H9 (cell line): ENCODE measurements at places on chromosomes 4 and X. TPM values are rescaled to one million over a fixed set of nuclear protein-coding genes. Genes with fewer than 3 reads are reported as not detected.
A peak's percentile ranks its signal among the peaks of the same experiment; 100 is the strongest.

DNA sequence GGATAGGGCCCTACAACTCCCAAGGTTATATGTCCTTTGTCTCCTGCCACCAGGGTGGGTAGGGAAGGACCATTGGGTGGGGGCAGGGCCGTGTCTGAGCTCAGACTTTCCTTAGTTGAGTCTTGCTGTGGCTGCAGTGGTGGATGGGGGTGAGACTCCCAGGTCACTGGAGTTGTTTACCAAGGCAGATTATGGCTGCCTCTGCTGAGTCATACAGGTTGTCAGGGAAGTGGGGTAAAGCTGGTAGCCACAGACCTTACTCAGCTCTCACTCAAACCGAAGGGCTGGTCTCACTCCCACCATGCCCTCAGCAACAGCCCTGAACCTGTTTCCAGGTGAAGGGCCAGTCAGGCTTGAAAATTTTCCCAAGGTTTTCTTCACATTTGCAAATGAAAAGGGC, 58.8 kb upstream of the FAAH2 start:
- H3K36me3 ChIP-seq = peaks cover 26% of the 10 kb centered on the region
- DNase-seq = peak; percentile 57
- H3K4me1 ChIP-seq = 0 out of 2 replicates have a peak, but pooled peaks cover 3% of the 10 kb centered on the region
- no peaks in the 10 kb centered on the region for H3K27me3 ChIP-seq

- DNase-seq = no peak
- H3K4me3 ChIP-seq = no peak overlapping the region
- no peaks in the 10 kb centered on the region for H3K27me3 ChIP-seq
- H3K27ac ChIP-seq = no peak overlapping the region
These were observed 11.3 kb downstream of the UCHL1 start for GRCh38 chr4:41267997-41268396.

DNA sequence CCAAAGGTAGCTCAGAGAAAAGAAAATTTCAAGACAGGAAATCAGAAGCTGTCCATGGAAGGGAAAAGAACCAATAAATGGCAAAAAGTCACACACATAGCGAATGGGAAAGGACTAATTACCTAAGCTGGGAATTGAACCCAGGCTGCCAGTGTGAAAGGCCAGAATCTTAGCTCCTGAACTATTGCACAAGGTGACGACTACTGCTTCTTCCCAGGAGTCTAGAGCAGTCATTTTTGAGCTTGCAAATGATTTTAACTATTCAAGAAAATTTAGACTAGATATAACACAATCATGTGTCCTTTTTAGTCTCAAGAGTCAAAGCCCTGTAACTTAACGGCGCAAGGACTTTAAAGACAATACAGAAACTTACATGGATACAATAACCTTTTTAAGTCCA, 34.1 kb upstream of the ZNF81 start:
- peaks cover 9% of the 10 kb centered on the region; the same call in 1 of the 2 replicates for H3K36me3 ChIP-seq
- H3K4me1 ChIP-seq = no peaks in the 10 kb centered on the region
- no peak for DNase-seq
- H3K27ac ChIP-seq = no peak overlapping the region
- H3K4me3 ChIP-seq = no peak overlapping the region

DNA sequence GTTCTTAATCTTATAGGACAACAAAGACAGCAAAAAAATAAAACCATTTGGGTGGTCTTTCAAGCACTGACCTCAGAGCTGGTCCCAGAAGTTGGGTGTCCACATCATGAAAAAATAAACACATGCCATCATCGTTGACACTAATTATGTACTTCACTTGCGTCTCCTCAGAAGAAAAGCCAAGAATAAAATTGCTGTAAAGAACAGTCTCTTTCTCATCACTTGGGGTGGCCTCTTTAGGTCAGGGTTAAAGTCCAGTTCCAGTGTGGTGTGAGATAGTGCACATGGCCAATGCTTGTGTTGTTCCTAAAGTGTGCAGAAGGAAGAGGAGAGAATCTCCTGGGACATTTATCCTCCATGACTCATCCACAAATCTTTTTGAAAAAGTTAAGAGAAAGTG, 49.5 kb upstream of the IBSP start:
- H3K4me3 ChIP-seq = no peak overlapping the region
- peaks cover 2% of the 10 kb centered on the region; the same call in 1 of the 2 replicates for H3K36me3 ChIP-seq
- no peak overlapping the region for H3K27ac ChIP-seq
- H3K4me1 ChIP-seq = no peaks in the 10 kb centered on the region; the same call in 1 of the 2 replicates
- DNase-seq = no peak

GRCh38 chr4:176566769-176567168, 226.0 kb downstream of the VEGFC start:
- H3K4me3 ChIP-seq = no peak overlapping the region
- H3K4me1 ChIP-seq = no peaks in the 10 kb centered on the region
- no peaks in the 10 kb centered on the region for H3K36me3 ChIP-seq
- H3K27me3 ChIP-seq = no peaks in the 10 kb centered on the region
- DNase-seq = no peak

- H3K27me3 ChIP-seq = no peaks in the 10 kb centered on the region
- no peak overlapping the region for H3K27ac ChIP-seq
These were observed 1.3 kb downstream of the GAK start for GRCh38 chr4:930827-931193.

- no peak overlapping the region for H3K27ac ChIP-seq
- no peaks in the 10 kb centered on the region for H3K4me1 ChIP-seq
- no peak for DNase-seq
- no peaks in the 10 kb centered on the region for H3K27me3 ChIP-seq
- peaks cover 15% of the 10 kb centered on the region for H3K36me3 ChIP-seq
These were observed 239.2 kb downstream of the ANTXR2 start for GRCh38 chr4:79833857-79834256.

DNA sequence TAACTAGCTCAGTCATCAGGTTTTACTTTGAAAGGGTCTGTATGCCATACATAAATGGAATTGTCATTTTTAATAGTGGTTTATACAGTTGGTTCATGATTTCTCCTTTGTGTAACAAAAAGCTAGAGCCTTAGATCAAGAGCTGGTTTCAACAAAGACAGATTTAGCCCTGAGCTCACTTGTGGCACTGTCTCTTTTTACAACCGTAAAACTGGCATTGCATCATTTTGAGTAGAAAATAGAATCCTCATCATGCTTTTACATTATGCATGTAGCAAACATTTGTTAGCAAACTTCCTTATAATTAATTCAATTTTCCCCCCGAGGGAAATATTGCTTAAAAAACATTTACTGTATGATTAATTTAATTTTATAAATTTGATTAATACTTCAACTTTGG, 1871.5 kb downstream of the ARAP2 start:
- no peak overlapping the region for H3K4me3 ChIP-seq
- H3K4me1 ChIP-seq = no peaks in the 10 kb centered on the region
- H3K27ac ChIP-seq = no peak overlapping the region

DNA sequence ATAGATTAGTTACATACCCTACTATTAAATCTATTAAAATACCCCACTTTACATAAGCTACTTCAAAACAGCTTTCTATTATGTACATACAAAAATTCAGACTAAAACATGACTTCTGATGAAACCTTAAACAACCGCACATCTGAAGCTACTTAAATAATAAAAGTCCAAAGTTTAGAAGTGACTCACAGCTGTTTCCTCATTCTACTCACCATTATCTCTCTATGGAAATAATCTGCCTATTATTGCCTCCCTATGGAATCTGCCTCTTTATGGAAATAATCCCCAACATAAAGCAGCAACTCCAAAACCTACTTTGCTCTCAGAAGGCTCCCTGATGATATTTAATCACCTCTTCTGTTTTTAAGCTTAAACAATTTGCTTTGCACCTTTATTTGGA, 15.7 kb upstream of the BANK1 start:
- no peak for DNase-seq
- no peak overlapping the region for H3K27ac ChIP-seq
- peaks cover 14% of the 10 kb centered on the region for H3K36me3 ChIP-seq
- H3K4me3 ChIP-seq = no peak overlapping the region
- H3K4me1 ChIP-seq = no peaks in the 10 kb centered on the region

DNA sequence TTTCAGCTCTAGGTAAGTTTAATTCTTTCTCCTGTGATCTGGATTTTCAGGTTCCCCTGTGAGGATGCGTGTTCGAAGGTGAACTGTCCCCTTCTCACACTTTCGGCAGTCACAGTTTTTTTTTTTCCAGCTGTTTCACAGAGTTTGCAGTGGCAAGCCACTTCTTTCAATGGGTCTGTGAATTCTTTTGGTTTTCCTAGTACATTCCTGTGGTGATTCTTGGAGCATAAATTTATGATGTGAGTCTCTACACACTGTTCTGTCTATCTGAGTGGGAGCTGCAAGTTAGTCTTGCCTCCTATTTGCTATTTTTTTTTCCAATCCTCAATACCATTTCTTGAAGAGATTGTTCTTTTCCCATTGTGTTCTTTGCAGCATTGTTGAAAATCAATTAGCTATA, 595.5 kb downstream of the RAPGEF2 start:
- H3K4me3 ChIP-seq = no peak overlapping the region
- no peak overlapping the region for H3K27ac ChIP-seq
- H3K27me3 ChIP-seq = no peaks in the 10 kb centered on the region
- no peak for DNase-seq
- H3K36me3 ChIP-seq = peaks cover 5% of the 10 kb centered on the region

- no peak overlapping the region for H3K27ac ChIP-seq
- no peaks in the 10 kb centered on the region for H3K4me1 ChIP-seq
- H3K4me3 ChIP-seq = no peak overlapping the region
- DNase-seq = no peak
These were observed 224.4 kb downstream of the CLCN4 start for GRCh38 chrX:10381193-10381592.

DNA sequence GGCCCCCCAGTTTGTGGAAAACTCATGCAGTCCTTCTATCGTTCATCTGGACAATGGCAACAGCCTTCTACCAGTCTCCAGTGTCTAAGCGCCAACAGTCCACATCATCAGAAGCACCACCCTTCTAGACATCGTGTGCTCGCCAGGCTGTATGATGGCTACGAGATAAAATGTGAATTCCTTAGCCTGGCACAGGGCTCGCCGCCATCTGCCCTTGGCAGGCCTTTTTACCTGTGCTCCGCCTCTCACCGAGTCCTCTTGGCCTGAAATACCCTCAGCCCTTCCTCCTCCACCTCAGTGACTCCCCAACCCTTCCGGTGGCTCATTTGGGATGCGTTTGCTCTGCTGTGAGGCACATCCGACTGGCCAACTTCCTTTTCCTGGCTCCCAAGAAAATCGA, 15.9 kb upstream of the STS start:
- H3K4me3 ChIP-seq = no peak overlapping the region
- peaks cover 8% of the 10 kb centered on the region; the same call in 1 of the 2 replicates for H3K4me1 ChIP-seq
- no peak overlapping the region for H3K27ac ChIP-seq
- H3K36me3 ChIP-seq = no peaks in the 10 kb centered on the region; the same call in 1 of the 2 replicates
- DNase-seq = no peak

DNA sequence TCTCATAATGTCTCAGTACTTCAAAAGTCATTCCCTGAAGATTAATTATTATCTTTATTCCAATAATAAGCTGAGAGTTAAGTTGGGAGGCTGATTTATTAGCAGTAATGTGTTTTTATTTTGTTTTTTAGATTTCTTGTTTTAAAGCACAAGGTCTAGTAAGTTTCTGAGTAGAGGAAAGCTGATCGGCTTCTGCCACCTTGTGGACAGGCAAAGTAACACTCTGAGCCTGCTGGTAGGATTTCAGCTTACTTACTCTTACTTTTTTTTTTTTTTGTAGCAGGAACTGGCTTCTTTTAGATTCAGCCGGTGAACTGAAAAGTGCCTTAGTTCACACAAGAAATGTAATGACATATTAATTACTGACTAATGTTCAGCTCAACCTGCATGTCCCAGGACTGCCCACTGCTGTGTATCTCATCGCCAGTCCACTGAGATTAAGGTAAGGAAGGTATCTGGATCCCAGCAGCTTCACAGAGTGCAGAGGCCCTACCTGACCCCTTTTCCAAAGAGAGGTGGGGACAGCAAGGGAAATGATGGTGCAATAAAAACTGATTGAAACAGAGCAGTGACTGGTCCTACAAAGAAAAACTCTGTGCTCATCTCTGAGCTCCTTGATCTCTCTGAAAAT, 126.5 kb downstream of the ADGRA3 start:
- H3K27ac ChIP-seq = no peak overlapping the region
- peak; percentile 63 for DNase-seq
- peaks cover 22% of the 10 kb centered on the region for H3K36me3 ChIP-seq
- no peak overlapping the region for H3K4me3 ChIP-seq
- H3K4me1 ChIP-seq = no peaks in the 10 kb centered on the region

- no peaks in the 10 kb centered on the region for H3K36me3 ChIP-seq
- no peak overlapping the region for H3K27ac ChIP-seq
- no peak for DNase-seq
- H3K4me1 ChIP-seq = no peaks in the 10 kb centered on the region
- no peak overlapping the region for H3K4me3 ChIP-seq
- H3K27me3 ChIP-seq = no peaks in the 10 kb centered on the region
These were observed 697.1 kb downstream of the GRID2 start for GRCh38 chr4:93000910-93001309.

- no peak for DNase-seq
- H3K4me1 ChIP-seq = peaks cover 3% of the 10 kb centered on the region; the same call in 1 of the 2 replicates
- no peak overlapping the region for H3K4me3 ChIP-seq
- no peaks in the 10 kb centered on the region for H3K27me3 ChIP-seq
- H3K36me3 ChIP-seq = peaks cover 11% of the 10 kb centered on the region
These were observed 153.2 kb upstream of the FRG1 start for GRCh38 chr4:189787216-189788031.

- DNase-seq = no peak
- H3K36me3 ChIP-seq = 0 out of 2 replicates have a peak, but pooled peaks cover 1% of the 10 kb centered on the region
- H3K27ac ChIP-seq = no peak overlapping the region
- H3K4me1 ChIP-seq = no peaks in the 10 kb centered on the region
- H3K27me3 ChIP-seq = no peaks in the 10 kb centered on the region
These were observed 15.6 kb downstream of the TLR8 start for GRCh38 chrX:12921886-12922598.

The CXorf51B gene
- total RNA-seq = not detected in 2 replicates

The GATA1 gene
- total RNA-seq = not detected in 2 replicates

The MXD4 gene
- total RNA-seq = 24.1 and 25.4 TPM in 2 replicates

The PGAM4 gene
- 0.52 TPM in 1 of 2 replicates, not detected in the other for total RNA-seq

The SLC38A5 gene
- 25.1 and 28.3 TPM in 2 replicates for total RNA-seq

The TIGD4 gene
- 2.0 TPM in 2 replicates for total RNA-seq

The RPA4 gene
- 0.83 and 1.0 TPM in 2 replicates for total RNA-seq

The HMGB3 gene
- total RNA-seq = 366 and 373 TPM in 2 replicates

The CT45A10 gene
- total RNA-seq = not detected in 2 replicates

The RTL5 gene
- total RNA-seq = 1.1 and 1.2 TPM in 2 replicates

The SLC9A7 gene
- total RNA-seq = 5.6 and 5.9 TPM in 2 replicates

The IQCM gene
- total RNA-seq = 0.15 TPM in 2 replicates

The MAGEA9B gene
- 0.31 TPM in 1 of 2 replicates, not detected in the other for total RNA-seq
